ENCODE measurements at places on chromosomes 6 and 20.

DNA sequence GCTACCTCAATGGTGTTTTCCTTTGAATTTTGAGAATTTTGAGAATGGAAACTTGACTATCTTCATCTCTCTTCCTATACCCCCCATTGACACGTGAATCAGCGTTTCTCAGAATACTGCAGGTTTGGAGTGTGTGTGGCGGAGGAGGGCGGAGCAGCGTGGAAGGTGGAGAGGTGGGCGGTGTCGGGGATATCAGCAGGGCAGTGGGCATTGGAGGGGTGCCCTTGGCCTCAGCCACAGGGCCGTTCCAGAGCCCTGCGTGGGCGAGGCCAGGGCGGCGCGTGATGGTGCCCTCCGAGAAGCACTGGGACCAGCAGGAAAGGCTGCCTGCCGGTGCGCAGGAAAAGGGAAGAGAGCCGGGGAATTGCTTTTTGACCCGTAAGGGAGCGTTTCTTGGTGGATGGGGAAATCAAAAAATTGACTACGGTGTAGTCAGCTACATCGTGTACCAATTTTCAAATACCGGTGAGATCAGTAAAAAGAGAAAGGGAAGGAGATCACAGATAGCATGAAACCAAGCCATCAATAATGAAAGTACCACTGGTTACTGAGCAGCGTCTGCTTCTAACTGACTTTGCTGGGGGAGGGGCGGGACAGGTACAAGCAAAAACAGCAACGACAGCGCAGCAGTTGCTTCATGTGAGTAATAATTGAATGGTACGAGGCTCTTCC is 82.7 kb upstream of the DUSP22 start:
- DNase-seq = no peak

GRCh38 chr6:21588481-21589351 is 4.8 kb upstream of the SOX4 start:
- peak; percentile 95 for DNase-seq

- no peak for DNase-seq
These were observed 147.5 kb upstream of the PLN start for GRCh38 chr6:118400582-118400981.

DNA sequence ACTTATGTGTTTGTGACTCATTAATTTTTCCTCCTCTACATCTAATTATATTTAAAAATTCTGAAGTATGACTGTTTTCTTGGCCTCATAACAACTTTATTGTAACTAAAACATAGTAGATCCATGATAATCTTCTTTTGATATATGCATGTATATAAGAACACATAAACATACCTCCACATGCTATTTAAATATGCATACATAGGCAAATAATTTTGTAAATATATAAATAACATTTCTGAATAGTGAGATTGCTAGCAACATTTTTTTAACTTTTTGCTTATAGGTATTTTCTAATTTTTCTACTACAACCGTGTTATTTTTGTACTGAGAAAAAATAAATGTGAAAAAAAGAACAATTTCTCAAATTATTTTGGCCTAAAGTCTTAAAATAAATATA is 627.6 kb downstream of the HTR1B start:
- DNase-seq = no peak

GRCh38 chr6:1760876-1761275 is 151.2 kb downstream of the FOXC1 start:
- no peak for DNase-seq

DNA sequence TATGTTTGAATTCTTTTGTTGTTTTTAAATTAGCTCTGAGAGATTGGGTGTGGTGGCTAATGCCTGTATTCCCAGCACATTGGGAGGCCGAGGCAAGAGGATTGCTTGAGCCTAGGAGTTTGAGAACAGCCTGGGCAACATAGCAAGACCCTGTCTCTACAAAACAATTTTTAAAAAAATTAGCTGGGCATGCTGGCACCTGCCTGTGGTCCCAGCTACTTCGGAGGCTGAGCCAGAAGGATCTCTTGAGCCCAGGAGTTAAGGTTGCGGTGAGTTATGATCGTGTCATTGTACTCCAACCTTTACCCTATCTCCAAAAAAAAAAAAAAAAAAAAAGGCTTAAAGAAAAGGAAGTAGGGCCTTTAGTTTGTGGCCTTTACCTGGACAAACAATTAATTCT is 22.9 kb downstream of the DHX35 start:
- no peak for DNase-seq

- DNase-seq = no peak
These were observed 110.2 kb downstream of the GJA10 start for GRCh38 chr6:90004511-90004910.

DNA sequence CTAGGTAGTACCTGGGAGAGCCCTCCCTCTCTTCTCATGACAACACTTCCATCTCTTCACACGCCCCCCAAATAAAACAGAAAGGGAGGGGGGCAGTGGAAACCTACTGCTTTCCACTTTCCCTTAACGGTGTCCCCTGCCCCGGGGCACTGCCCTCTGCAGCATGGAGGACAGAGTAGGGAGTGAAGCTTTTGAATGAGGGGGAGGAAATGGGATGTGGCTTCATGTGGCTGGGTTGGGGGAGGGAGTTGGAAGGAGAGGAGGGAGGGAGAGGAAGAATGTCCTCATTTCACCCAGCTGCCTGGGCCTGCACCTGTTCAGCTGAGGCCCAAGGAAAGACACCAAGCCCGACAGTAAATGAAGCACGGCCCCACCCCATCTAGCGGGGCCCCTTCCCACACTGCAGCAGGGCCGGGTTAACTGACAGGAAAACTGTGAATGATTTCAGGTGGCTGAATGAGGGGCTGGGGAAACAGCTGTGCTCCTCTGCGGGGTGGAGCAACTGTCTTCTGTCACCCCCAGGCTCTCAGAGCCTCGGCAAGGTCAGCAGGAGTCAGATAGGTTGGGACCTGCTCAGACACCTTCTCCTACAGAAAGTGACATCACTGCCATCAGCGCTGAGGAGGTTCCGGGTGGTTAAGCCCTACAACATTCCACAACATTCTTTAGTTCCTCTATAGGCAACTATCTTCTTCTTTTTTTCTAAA is 40.0 kb upstream of the TAF8 start:
- DNase-seq = no peak

- peak; percentile 49 for DNase-seq
These were observed 35.2 kb downstream of the NDUFAF5 start for GRCh38 chr20:13819885-13820645.

GRCh38 chr20:35952480-35953386 is 1.6 kb downstream of the SCAND1 start:
- no peak for DNase-seq

GRCh38 chr20:63434599-63435378 is 37.7 kb downstream of the KCNQ2 start:
- peak; percentile 49 for DNase-seq

GRCh38 chr20:52340036-52340634 is 148.6 kb upstream of the ZFP64 start:
- no peak for DNase-seq

GRCh38 chr6:113909224-113909856 is 52.2 kb downstream of the MARCKS start:
- DNase-seq = peak; percentile 50

DNA sequence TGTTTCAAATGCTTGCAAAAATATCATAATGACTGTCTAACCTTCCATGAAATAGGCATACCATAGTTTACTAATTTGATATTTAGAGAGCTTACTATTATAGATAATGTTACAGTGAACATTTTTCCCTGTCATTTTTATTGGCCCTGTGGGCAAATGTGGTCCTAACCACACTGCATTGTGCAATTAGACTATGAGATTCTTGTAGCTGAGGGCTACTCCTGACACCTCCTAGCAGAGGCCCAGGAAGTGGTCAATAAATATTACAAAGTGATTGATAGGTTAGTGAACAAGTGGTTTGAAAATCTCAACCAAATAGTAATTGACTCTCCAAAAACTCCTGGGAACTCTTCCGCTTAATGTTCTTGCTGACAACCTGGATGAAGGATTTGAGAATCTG is 160.5 kb upstream of the KCNG1 start:
- DNase-seq = no peak

GRCh38 chr6:67888546-67888885 is 746.6 kb upstream of the ADGRB3 start:
- no peak for DNase-seq

- no peak for DNase-seq
These were observed 69.7 kb downstream of the EFHC1 start for GRCh38 chr6:52489881-52490280.

- no peak for DNase-seq
These were observed 499.0 kb upstream of the RNF217 start for GRCh38 chr6:124463271-124463670.

GRCh38 chr6:151847064-151847463 is 39.6 kb downstream of the ESR1 start:
- DNase-seq = no peak

- DNase-seq = peak; percentile 68
These were observed 92.7 kb upstream of the SIRPA start for GRCh38 chr20:1802385-1803060.

GRCh38 chr6:82957171-82957867 is 108.3 kb downstream of the UBE3D start:
- no peak for DNase-seq

DNA sequence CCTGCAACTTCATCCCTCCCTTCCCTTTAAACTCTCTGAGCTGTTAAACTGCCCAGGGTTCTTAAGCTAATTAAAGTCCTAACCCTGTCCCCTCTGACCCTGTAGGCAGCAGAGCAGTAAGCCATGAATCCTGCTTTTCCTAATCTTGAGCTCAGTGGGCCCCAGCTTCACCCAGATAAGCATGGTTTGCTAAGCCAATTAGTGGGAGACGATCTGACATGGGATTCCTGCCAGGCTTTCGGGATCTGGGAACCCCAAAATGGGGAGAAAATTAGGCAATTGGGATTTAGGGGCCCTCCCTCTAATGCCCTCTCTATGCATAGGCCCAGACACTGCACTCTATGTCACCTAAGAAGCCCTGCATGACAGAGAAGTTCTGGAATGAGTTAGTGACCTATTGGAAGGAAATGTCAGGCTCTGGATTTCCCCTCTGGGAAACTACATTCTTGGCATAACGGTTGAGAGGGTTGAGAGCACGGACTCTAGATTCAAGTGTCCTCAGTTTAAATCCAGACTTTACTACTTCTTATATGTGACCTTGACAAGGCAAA is 4.6 kb downstream of the XKR7 start:
- no peak for DNase-seq

- no peak for DNase-seq
These were observed 159.5 kb downstream of the SOD2 start for GRCh38 chr6:159533568-159533967.

DNA sequence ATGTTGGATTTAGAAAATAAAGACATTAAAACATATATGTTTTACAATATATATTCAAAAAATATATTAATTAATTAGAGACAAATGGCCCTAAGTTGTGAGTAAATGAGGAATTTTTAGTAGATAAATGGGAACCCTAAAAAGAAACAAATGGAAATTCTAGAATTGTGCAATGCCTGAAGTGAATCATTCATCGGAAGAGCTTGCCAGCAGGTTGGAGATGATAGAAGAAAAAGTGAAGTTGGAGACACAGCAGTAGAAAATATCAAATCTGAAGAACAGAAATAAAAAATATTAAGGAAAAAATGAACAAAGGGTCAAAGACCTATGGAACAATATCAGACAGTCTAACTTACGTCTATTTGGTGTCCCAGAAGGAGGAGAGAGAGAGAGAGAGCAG is 109.4 kb upstream of the NEDD9 start:
- no peak for DNase-seq
